Smooth muscle cell of the coronary artery (primary cell): ENCODE measurements at places on chromosomes 2 and 18. TPM values are rescaled to one million over a fixed set of nuclear protein-coding genes. Genes with fewer than 3 reads are reported as not detected.

Gene POTEE
- total RNA-seq: under 0.01 TPM in 2 replicates

Gene EPB41L3
- 0.68 and 157 TPM in 2 replicates for total RNA-seq

Gene FAM124B
- total RNA-seq: 0.08 and 0.12 TPM in 2 replicates

Gene LIPG
- total RNA-seq: 1.4 and 33.1 TPM in 2 replicates

Gene RIT2
- total RNA-seq: not detected in 2 replicates

Gene PJVK
- 0.60 and 2.6 TPM in 2 replicates for total RNA-seq

Gene COBLL1
- 2.2 and 5.7 TPM in 2 replicates for total RNA-seq

Gene METTL5
- total RNA-seq: 32.7 and 35.9 TPM in 2 replicates

Gene GAL3ST2
- 0.23 TPM in 1 of 2 replicates, not detected in the other for total RNA-seq

Gene FAM110C
- under 0.01 TPM in 1 of 2 replicates, not detected in the other for total RNA-seq

Gene GPR75
- total RNA-seq: 0.38 and 1.4 TPM in 2 replicates

Gene NPHP1
- total RNA-seq: 3.6 and 7.5 TPM in 2 replicates

Gene RESP18
- not detected in 2 replicates for total RNA-seq

Gene ERFE
- total RNA-seq: 0.82 TPM in 1 of 2 replicates, not detected in the other

Gene MOB1A
- total RNA-seq: 35.5 and 53.9 TPM in 2 replicates

Gene CYP26B1
- total RNA-seq: 0.45 and 2.9 TPM in 2 replicates

Gene GPR45
- not detected in 2 replicates for total RNA-seq

Gene IL36B
- not detected in 2 replicates for total RNA-seq

Gene CD8B2
- 0.23 TPM in 1 of 2 replicates, not detected in the other for total RNA-seq

Gene MAPK4
- not detected in 2 replicates for total RNA-seq

Gene CCT4
- 94.2 and 161 TPM in 2 replicates for total RNA-seq

Gene FBXO48
- 0.15 and 0.23 TPM in 2 replicates for total RNA-seq

Gene AKAIN1
- not detected in 2 replicates for total RNA-seq

Gene ZNF2
- 7.6 and 7.9 TPM in 2 replicates for total RNA-seq

Gene IL36RN
- total RNA-seq: not detected in 2 replicates

Gene TWIST2
- total RNA-seq: 15.7 and 171 TPM in 2 replicates

Gene SERPINB7
- total RNA-seq: 4.7 TPM in 1 of 2 replicates, not detected in the other

Gene CCDC102B
- 7.6 and 16.9 TPM in 2 replicates for total RNA-seq

Gene SDC1
- 9.6 and 15.2 TPM in 2 replicates for total RNA-seq

Gene PLEKHH2
- total RNA-seq: 0.60 and 2.1 TPM in 2 replicates

Gene MATN3
- 0.23 and 1.1 TPM in 2 replicates for total RNA-seq

Gene SCYGR4
- total RNA-seq: under 0.01 TPM in 1 of 2 replicates, not detected in the other

Gene PGAP1
- total RNA-seq: 3.5 and 6.0 TPM in 2 replicates

Gene USP34
- total RNA-seq: 78.6 and 86.0 TPM in 2 replicates

Gene NGEF
- under 0.01 and 0.38 TPM in 2 replicates for total RNA-seq

Gene REG3A
- not detected in 2 replicates for total RNA-seq

Gene DSC1
- not detected in 2 replicates for total RNA-seq
